ENCODE measurements at places on chromosomes 7 and 10.

DNA sequence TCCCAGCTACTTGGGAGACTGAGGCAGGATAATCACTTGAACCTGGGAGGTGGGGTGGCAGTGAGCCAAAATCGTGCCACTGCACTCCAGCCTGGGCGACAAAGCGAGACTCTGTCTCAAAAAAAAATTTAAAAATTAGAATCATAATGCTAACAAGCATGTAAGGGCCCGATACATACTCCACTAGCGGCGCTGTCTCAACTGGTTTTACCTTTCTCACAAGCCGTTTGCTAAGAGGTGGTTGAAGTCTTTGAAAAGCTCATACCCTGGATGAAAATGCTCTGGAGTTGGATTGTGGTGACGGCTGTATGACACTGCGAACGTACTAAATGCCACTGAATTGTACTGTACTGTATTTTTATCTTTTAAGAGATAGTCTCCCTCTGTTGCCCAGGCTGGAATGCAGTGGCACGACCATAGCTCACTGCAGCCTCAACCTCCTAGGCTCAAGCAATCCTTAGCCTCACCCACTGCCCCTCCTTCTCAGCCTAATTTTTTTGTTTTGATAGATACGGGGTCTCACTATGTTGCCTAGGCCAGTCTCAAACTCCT lies 29.9 kb downstream of the SPOCK2 start:
- no peak for DNase-seq

GRCh38 chr10:102765336-102765735 lies 21.6 kb downstream of the WBP1L start:
- no peak for DNase-seq

DNA sequence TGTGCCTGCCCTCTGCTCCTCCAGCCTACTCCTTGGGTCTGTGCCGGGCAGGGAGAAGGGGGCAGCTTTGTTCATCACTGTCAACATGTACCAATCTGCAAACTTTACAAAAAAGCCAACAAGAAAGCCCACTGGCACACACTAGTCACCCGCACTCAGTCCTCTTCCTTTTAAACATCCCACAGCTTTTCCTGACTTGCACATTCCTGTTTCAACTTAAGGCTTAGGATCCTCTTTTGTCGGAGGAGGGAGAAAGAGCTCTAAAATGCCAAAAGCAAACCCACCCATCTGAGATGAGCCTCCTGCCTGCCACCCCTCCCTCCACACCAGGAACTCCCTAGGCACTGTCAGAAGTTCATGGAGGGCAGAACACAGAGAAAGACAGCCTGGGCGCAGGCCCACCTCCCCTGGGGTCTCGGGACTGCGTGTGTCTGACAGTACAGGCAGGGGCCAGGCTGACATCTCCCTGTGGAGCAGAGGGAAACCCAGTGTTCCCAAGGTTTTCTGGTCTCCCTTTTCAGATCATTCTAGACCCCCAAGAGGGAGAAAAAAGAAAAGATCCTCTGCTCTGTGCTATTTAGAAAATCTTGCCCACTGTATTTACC lies 5.4 kb downstream of the PDIA4 start:
- no peak for DNase-seq

GRCh38 chr10:122657729-122658128 lies 41.9 kb downstream of the C10orf120 start:
- no peak for DNase-seq

GRCh38 chr7:130393841-130394411 lies 13.6 kb downstream of the CPA1 start:
- no peak for DNase-seq

DNA sequence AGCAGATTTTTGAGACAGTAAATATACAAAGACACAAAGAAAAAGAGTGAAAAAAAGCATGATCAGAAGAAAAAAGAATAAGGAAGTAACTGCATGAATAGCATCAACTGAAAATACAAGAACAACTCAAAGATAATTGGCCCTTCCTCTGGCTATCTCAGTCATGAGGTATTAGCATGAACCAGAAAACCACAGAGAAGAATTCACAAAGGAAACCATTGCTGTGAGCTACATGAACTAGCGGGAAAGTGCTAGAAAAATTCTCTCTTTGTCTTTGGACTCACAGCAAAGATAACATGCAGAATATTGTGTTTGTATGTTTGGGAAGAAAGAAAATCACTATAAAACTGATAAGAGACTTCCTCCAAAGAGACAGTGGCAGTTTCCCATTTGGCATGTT lies 82.9 kb downstream of the SORCS1 start:
- DNase-seq: no peak

DNA sequence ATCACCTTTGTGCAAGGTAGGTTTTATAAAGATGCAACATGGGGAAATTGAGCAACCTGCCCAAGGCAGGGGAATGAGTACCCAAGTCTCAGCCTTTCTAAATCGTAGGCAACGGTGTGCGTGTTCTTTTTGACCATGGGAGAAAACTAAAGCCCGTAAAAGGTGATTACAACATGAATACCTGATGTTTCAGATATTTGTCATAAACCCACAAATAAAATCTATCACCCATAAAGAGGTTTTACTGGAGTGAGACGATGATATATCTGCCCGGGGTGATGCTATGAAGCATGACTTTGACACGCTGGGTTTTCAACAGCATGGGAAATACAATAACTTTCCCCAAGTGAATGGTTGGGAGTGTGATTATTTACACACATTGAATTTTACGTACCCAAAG lies 406.3 kb upstream of the KLF6 start:
- no peak for DNase-seq

- no peak for DNase-seq
These were observed 6.9 kb upstream of the RAPGEF5 start for GRCh38 chr7:22363756-22364422.

GRCh38 chr10:126099366-126099765 lies 203.0 kb downstream of the FANK1 start:
- no peak for DNase-seq

DNA sequence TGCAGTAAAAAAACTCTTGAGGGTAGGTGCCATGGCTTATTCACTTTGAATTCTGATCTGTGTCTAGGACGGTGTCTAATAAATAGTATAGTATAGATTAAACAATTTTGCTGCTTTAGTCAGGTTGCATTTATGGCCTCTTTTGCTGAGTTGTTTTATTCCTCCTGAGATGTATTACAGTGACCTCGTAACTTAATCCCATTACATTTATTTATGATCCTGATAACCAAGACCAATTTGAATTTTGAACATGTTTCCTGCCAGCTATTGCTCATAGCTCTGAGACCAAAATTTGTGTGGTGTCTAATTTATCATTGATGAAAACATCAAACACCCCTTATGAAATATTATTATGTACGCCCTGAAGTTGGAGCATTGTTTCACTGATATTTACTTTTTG lies 381.9 kb upstream of the SEMA3C start:
- no peak for DNase-seq

DNA sequence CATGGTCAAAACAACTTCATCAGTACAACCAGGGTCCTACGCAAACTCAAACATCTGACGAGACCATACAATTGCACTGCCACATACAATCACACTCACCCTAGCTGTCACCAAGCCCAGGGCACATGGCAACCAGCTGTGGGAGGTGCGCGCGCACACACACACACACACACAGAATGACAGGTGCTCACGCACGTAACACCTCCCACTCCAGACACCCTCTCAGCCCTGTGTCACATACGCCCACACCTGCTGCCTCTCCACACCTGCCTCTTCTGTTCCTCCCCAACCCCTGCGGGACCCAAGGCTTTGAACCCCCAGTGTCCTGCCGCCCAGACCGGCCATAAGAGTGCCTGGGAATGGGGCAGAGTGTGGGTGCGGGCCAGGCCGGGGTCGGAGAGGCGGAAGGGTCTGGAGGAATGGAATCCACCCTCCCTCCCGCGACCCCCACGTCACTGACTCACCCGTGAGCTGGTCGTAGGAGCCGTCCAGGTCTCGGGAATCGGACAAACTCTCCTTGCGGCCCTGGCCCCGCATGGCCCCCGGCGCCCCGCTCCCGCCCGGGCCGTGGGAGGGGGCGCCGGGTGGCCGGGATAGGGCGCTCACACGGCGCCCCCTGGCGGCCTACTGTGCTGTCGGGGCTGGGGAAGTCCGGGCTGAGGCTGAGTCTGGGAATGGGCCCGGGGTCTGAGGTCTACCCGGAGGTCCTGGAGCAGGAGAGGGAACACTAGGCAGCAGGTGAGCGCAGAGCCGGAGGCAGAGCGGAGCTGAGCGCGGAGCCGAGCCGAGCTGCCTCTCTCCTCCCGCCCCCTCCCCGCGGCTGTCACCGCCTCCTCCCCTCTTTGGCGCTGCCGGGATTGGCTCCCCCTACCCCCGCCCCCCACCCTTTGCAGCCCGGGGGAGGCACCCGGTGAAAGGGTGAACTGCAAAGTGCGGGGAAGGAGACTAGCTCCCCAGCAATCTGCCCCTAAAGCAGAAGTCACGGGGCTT lies at the start of gene KCNIP2:
Gene KCNIP2, minus strand, starts transcription at position 769 of the 990 bp plus-strand sequence. Its CDS starts 232 bp downstream, at position 537.
- peak; percentile 64 for DNase-seq

GRCh38 chr7:391411-391951 lies 101.5 kb downstream of the FOXL3 start:
- DNase-seq: no peak

- DNase-seq: no peak
These were observed 8.4 kb upstream of the TMEM254 start for GRCh38 chr10:80070057-80070456.

- DNase-seq: no peak
These were observed 959.5 kb downstream of the GRID1 start for GRCh38 chr10:85407088-85407487.

DNA sequence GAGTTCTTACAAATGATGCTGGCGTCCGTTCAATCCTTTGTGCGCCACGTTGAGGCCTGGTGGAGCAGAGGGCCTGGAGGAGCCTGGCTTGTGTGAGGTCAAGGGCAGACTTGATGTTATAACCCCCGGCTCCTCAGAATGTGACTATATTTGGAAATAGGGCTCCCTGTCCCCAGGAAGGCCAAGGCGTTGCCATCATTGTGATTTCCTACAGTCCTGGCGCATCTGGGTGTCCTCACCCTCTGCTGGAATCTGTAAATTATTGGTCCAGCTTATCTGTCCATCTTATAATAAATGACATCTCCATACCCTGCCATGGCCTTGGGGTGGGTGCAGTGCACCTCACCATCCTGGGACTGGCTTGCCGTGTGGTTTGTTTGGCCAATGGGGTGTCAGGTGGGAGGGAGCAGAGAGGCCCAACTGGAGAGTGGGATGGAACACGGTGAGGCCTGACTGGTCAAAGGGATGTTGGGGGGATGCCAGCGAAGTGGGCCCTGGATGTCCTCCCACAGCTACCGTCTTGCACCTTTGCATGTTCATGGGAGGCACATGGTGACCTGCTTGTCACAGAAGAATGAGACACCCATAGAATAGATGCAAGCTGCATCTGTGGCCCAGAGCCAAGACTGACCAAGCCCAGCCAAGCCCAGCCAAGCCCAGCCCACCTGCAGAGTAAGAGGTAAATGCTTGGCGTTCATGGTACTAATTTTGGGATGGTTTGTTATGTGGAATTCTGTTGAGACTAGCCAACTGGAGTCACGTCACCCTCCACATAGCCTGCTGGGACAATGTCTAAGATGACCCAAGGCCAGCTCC lies 11.1 kb upstream of the LRRC27 start:
- no peak for DNase-seq

- no peak for DNase-seq
These were observed 182.3 kb downstream of the SNX13 start for GRCh38 chr7:17758008-17758407.
